IMR-90 (cell line): ENCODE measurements at places on chromosomes 5 and 9. TPM values are rescaled to one million over a fixed set of nuclear protein-coding genes. Genes with fewer than 3 reads are reported as not detected.

The KIF20A gene
- 39.4 and 42.0 TPM in 2 replicates for polyA plus RNA-seq

The MARCHF3 gene
- 9.5 and 11.2 TPM in 2 replicates for polyA plus RNA-seq

The GAS1 gene
- polyA plus RNA-seq = 2.2 and 2.6 TPM in 2 replicates

The OR1J2 gene
- not detected in 2 replicates for polyA plus RNA-seq

The GPX8 gene
- polyA plus RNA-seq = 99.6 and 131 TPM in 2 replicates

The CCDC187 gene
- polyA plus RNA-seq = not detected in 2 replicates

The GPX3 gene
- polyA plus RNA-seq = 1.0 and 1.3 TPM in 2 replicates

The DYNC2I2 gene
- polyA plus RNA-seq = 33.7 and 42.9 TPM in 2 replicates

The PPIP5K2 gene
- 25.9 and 32.4 TPM in 2 replicates for polyA plus RNA-seq

The TLX3 gene
- polyA plus RNA-seq = not detected in 2 replicates

The C9orf50 gene
- polyA plus RNA-seq = 0.09 and 0.20 TPM in 2 replicates

The TAF11L5 gene
- polyA plus RNA-seq = not detected in 2 replicates

The SKIC3 gene
- polyA plus RNA-seq = 32.8 and 47.1 TPM in 2 replicates

The ITGA2 gene
- 20.4 and 23.3 TPM in 2 replicates for polyA plus RNA-seq

The BTNL8 gene
- polyA plus RNA-seq = not detected in 2 replicates

The TAF11L9 gene
- polyA plus RNA-seq = not detected in 2 replicates

The PCA3 gene
- not detected in 2 replicates for polyA plus RNA-seq

The GLRA1 gene
- polyA plus RNA-seq = not detected in 2 replicates

The COL15A1 gene
- polyA plus RNA-seq = 3.1 and 3.7 TPM in 2 replicates

The TOR1A gene
- polyA plus RNA-seq = 67.5 and 74.2 TPM in 2 replicates

The LCN9 gene
- not detected in 2 replicates for polyA plus RNA-seq

The ZFR gene
- 30.4 and 31.1 TPM in 2 replicates for polyA plus RNA-seq

The CTSL gene
- polyA plus RNA-seq = 104 and 112 TPM in 2 replicates

The CDH12 gene
- polyA plus RNA-seq = not detected in 2 replicates

The ZCCHC7 gene
- 13.2 and 13.6 TPM in 2 replicates for polyA plus RNA-seq

The F12 gene
- polyA plus RNA-seq = 1.2 and 1.4 TPM in 2 replicates

The PCDHGB1 gene
- polyA plus RNA-seq = 1.9 TPM in 2 replicates

The LHX3 gene
- not detected in 2 replicates for polyA plus RNA-seq

The INSL6 gene
- polyA plus RNA-seq = not detected in 2 replicates

The PCDHB14 gene
- 0.36 and 0.39 TPM in 2 replicates for polyA plus RNA-seq

The HAVCR2 gene
- polyA plus RNA-seq = 0.07 and 0.09 TPM in 2 replicates

The TAF11L3 gene
- polyA plus RNA-seq = not detected in 2 replicates

The WNT8A gene
- polyA plus RNA-seq = not detected in 2 replicates

The MLANA gene
- polyA plus RNA-seq = not detected in 2 replicates

The SYK gene
- polyA plus RNA-seq = not detected in 2 replicates

The GEMIN5 gene
- polyA plus RNA-seq = 8.1 and 9.0 TPM in 2 replicates

The NTRK2 gene
- 0.02 TPM in 1 of 2 replicates, not detected in the other for polyA plus RNA-seq

The CCDC152 gene
- 0.57 and 0.87 TPM in 2 replicates for polyA plus RNA-seq

The PAIP2 gene
- 48.8 and 59.5 TPM in 2 replicates for polyA plus RNA-seq

The HEMGN gene
- polyA plus RNA-seq = not detected in 2 replicates

The GALNT12 gene
- polyA plus RNA-seq = 2.0 and 2.3 TPM in 2 replicates

The ERMP1 gene
- polyA plus RNA-seq = 1.6 and 2.2 TPM in 2 replicates

The SNX30 gene
- 7.6 and 8.0 TPM in 2 replicates for polyA plus RNA-seq

The FGFR4 gene
- polyA plus RNA-seq = 2.4 TPM in 2 replicates

The SOX30 gene
- not detected in 2 replicates for polyA plus RNA-seq

The VLDLR gene
- polyA plus RNA-seq = 8.3 and 10.2 TPM in 2 replicates

The CTNND2 gene
- polyA plus RNA-seq = not detected in 2 replicates

The DAB2IP gene
- 17.2 and 20.4 TPM in 2 replicates for polyA plus RNA-seq

The ADAMTS16 gene
- 0.03 and 0.09 TPM in 2 replicates for polyA plus RNA-seq

The ISL1 gene
- not detected in 2 replicates for polyA plus RNA-seq

The MSANTD3 gene
- 45.3 and 45.5 TPM in 2 replicates for polyA plus RNA-seq

The SEC61B gene
- polyA plus RNA-seq = 281 and 285 TPM in 2 replicates

The ARL14EPL gene
- polyA plus RNA-seq = not detected in 2 replicates

The PCDHA13 gene
- polyA plus RNA-seq = not detected in 2 replicates

The ZDHHC11 gene
- polyA plus RNA-seq = 1.6 and 1.7 TPM in 2 replicates

The ADAMTS19 gene
- polyA plus RNA-seq = 0.11 and 0.17 TPM in 2 replicates

The OBP2B gene
- polyA plus RNA-seq = not detected in 2 replicates

The TSSK1B gene
- polyA plus RNA-seq = 0.03 TPM in 1 of 2 replicates, not detected in the other

The CCDC183 gene
- 0.29 and 0.44 TPM in 2 replicates for polyA plus RNA-seq

The ZNF366 gene
- not detected in 2 replicates for polyA plus RNA-seq
